ENCODE measurements at places on chromosomes 2 and 18.

DNA sequence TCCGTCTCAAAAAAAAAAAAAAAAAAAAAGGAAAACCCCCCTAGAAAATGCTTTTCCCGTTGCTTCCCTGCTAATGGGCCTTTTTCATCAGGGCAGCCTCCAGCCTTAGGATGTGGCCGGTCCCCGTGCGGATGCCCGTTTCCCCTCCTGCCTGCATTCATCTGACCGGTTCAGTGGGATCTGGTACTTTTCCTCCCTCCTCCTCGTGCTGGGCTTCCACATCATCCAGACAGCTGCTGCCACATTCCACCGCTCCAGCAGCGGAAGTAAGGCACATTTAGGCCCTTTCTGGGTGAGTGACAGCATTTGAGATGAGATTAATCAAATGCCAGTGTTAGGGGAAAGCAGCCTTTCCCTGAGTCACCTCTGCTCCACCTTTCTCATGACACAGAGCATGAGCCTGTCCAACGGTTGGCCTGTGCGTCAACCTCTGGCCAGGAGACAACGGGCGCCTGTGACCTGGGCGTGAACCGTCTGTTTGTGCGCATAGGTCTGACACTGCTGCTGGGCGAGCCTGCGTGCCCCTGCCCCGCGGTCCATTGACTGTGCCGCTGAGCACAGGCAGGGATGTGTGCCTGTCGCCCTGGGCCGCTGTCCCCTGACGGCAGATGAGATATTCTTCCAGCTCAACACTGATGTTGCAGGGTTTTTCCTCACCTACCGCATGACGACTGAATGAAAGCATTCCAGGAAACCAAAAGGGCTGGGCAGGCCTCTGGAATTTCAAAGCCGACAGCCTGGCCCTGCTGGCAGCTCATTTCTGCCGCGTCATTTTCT is 174.0 kb downstream of the TGIF1 start:
- DNase-seq = no peak

GRCh38 chr2:31704561-31705212 is 123.9 kb upstream of the SRD5A2 start:
- DNase-seq = no peak

- no peak for DNase-seq
These were observed 12.6 kb downstream of the USP37 start for GRCh38 chr2:218555527-218555926.

- DNase-seq = no peak
These were observed 308.3 kb downstream of the SETBP1 start for GRCh38 chr18:44988821-44989587.

DNA sequence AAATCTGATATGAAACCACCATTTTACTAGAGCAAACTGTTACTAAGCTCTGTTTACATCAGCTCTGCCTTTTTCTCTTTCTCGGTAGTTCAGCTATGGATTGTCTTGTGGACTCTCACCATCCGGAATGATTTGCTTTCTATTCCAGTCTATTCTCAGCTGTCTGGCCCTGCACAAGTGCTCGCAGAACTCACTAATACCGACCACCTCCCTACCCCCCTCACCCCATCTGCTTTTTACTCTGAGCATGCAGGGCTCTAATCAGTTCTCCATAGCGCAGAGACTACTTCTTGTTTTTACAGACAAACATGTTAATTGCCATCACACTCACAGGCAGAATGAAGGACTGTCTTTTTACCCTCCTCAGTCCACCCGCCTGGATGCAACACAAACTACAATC is 180.7 kb upstream of the POU3F3 start:
- DNase-seq = no peak

DNA sequence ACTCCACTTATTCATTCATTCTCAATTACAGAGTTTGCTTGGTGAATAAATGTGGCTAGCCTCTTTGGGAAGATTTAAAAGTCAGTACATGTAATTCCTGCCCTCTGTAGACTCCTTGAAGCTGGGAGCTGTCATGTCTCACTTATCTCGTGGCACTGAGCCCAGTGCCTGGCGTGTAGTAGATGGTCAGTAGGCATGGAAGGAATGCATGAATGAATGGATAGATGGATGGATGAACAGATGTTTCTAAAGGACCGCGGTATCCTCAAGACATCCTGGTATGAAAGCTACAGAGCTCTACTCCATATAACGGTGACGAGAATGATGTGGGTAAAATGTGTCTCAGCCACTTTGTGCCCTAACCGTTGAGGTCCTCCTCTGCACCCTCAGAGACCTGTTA is 83.0 kb downstream of the MARCO start:
- no peak for DNase-seq

GRCh38 chr2:232573771-232574435 is 23.4 kb downstream of the EIF4E2 start:
- no peak for DNase-seq
